Putamen (tissue), 1 donor: ENCODE measurements at places on chromosomes 1 and 21.

DNA sequence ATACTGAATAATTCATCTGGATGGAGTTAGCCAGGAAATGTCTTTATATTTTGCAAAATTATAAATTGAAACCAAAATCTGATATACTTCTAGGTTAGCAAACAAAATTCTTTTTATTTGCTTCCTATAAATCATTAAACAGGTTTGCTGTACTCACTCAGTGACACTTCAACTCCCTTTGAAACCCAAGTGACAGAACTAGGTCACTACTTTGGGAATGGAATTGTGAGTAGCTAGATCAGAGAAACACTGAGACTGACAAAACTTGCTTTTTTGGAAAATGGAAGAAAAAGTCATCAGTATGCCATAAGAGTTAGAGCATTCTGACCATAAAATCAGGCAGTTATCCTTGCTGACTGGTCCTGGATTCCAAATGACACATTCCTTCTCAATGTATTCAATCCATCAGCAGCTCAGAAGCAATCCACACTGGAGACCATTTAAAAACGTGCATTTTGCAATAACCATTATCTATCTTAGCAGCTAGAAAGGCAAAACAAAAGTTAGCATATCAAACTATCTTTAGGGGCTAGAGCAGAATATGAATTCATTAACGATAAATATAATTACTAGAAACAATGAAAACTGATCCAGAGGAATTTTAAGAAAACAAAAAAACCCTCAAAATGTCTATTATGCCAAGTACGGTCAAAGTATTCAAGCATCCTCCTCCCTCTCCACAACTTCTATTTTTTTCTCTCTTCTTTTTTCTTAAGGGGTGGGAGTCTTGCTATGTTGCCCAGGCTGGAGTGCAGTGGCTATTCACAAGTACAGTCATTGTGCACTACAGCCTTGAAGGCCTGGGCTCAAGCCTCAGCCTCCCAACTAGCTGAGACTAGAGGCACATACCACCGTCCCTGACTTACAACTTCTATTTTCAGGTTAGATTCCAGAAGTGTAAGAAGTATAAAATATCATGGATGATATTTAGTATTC, 60.1 kb downstream of the HNRNPR start:
- DNase-seq, result peak; percentile 37

GRCh38 chr1:176603696-176604095, 140.7 kb downstream of the PAPPA2 start:
- no peak for DNase-seq

GRCh38 chr1:61692155-61692800, 32.7 kb downstream of the TM2D1 start:
- DNase-seq, result no peak

- DNase-seq, result no peak
Observed at GRCh38 chr21:38863291-38863690, 57.6 kb downstream of the ETS2 start.

DNA sequence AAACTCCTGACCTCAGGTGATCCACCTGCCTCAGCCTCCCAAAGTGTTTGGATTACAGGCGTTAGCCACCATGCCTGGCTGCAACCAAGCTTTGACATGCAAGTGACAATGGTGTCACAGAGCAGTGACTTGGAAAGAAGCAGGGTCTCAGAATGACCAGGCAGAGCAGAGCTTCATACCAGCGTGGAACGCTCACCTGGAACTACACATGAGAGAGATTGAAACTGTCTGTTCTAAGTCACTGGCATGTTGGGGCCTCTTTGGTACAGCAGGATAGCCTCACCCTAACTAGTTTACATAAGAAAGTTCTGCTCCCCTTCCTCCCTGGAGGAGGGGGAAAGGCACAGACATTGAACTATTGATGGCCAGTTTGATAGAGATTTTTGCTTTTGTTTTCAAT, 47.5 kb upstream of the ITPKB start:
- DNase-seq, result no peak

- no peak for DNase-seq
Observed at GRCh38 chr1:186785503-186785902, 43.2 kb upstream of the PLA2G4A start.

DNA sequence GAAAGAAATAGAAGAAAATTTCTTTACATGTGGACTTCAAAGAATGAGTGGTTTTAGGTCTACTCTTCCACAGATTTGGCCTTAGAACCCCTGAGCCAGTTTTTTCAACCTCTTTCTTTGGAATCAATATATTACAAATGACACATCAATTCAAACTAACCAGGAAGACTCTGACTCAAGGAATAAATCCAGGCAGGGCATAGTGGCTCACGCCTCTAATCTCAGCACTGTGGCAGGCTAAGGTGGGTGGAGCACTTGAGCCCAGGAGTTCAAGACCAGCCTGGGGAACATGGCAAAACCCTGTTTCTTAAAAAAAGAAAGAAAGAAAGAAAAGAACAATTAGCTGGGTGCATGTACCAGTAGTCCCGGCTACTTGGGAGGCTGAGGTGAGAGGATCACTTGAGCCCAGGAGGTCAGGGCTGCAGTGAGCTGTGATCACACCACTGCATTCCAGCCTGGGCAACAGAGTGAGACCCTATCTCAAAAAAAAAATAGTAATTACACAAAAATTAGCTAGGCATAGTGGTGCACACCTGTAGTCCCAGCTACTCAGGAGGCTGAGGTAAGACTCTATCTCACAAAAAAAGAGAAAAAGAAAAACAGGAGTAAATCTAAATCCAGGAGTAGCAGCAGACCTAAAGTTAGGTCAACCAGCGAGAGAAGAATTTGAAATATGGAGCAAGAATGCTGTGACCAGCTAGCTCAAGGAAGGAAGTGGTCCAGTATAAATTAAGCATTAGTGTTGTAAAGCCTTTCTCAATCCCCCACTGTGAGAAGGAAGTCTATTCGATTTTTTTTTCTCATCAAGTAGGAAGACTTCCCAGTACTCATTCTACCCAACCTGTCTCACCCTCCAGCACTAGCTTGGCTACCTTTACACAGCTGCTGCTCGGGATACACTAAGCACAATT, 1.9 kb downstream of the SORT1 start:
- DNase-seq, result no peak

DNA sequence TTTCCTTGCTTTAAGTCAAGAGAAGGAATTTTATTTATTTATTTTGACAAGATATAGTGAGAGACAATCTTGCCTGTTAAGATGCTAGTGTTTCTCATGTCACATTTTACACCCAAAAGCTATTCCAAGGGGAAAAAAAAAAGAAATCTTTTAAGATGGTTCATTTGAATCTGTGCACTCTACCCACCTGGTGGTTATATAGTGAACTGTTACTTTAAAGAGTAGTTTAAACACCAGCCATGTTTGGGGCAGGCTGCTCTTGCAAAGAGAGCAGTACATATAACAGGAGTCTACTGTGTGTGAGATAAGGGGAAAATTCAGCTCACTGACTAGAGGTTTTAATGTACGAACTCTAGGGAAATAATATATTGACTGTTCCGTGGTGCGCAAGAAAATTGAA, 3.3 kb upstream of the ELAVL4 start:
- no peak for DNase-seq

DNA sequence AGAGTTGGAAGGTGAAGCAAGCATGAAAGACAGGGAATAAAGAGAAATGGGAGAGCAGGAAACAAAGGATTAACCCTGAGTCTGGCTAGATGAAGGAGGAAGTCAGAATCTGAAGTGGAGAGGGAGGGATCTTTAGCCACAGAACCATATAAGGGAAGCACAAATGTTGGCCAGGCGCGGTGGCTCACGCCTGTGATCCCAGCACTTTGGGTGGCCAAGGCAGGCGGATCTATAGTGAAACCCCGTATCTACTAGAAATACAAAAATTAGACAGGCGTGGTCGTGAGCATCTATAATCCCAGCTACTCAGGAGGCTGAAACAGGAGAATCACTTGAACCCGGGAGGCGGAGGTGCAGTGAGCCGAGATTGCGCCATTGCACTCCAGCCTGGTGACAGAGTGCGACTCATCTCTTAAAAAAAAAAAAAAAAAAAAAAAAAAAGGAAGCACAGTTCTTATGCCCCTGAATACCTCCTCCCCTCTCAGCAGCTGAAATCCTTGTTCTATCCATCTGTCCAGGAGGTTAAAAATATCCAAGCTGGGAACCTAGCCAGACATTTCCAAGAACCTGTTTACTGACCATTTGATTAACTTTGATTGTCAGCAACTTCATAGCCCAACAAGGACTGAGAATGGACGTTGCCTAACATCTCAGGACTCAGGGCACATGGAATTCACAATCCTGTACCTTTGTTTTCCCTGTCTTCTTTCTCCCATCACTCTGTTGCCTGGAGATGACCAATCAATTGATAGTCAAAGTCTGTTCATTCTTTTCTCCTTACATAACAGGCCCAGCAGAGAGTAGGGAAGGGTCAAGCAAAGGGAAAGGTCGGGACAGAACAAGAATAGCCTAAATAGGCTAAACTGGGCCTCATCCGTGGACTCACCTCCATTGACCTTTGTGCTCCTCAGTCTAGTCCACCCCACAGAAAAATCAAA, 10.6 kb downstream of the TXNIP start:
- DNase-seq, result no peak

DNA sequence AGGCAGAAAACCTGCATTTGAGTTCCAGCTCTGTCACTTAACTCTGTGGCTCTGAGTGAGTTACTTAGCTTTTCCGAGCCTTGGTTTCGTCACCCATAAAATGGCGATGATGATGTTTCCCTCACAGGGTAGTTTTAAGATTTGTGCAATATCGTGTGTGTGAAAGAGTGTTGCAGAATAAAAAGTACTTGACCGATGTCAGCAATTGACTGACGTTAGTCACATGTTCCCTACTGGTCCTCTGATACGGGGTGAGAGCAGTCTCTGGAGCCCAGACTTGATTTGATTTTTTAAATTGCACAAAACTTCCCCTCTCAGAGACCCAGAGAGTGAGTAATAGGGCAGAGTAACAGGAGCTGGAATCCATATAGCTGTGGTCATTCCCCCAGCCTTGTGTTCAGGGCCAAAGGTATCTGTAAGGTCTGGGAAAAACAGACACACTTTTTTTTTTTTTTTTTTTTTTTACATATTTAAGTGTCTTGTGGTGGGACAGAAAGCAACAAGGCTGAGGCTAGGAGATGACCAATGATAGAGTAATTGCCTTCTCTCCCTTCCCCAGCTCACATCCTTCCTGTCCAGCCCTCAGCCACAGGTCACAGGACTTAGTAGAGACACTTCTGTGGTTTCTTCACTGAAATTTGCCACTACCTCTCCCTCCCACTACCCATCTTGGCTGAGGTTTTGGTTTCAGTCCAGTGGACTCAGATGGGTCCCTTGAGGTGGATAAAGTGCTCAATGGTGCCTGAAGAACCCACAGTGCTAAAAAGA, 2.0 kb downstream of the FCER1G start:
- DNase-seq, result no peak

GRCh38 chr1:167629681-167630567, at the start of gene RCSD1:
RCSD1 (plus strand) TSS chr1:167630232; CDS start chr1:167630424, 192 bp downstream.
- no peak for DNase-seq

GRCh38 chr1:116502671-116503314, 68.0 kb downstream of the CD58 start:
- DNase-seq, result no peak

- no peak for DNase-seq
Observed at GRCh38 chr21:40683349-40683748, 163.6 kb downstream of the DSCAM start.

- DNase-seq, result no peak
Observed at GRCh38 chr1:247884797-247885413, 10.5 kb upstream of the OR2W3 start.

DNA sequence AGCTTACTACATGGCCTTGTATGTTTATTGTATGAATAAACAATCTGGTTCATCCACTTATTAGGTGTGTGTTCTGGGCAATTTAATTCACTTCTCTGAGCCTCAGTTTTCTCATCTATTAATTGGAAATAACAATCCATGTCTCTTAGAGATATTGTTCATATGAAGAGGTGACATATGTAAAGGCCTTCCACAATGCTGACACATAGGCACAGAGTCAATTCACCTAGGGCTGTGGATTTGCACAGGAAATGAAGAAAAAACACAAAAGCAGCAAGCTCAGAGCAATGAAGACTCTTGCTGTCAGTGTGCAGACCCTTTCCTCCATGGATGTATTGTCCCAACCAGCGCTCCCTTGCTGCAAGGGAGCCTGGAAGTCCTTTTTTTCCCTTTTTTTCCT, 195.2 kb upstream of the CAMK1G start:
- DNase-seq, result no peak

GRCh38 chr1:76577525-76578185, 289.6 kb upstream of the ST6GALNAC5 start:
- no peak for DNase-seq

GRCh38 chr1:204868340-204868700, 2.3 kb upstream of the NFASC start:
- DNase-seq, result peak; percentile 78

- no peak for DNase-seq
Observed at GRCh38 chr1:114695430-114696058, at the start of gene AMPD1. AMPD1 (minus strand) TSS chr1:114695546; CDS start chr1:114695471, 75 bp downstream.

GRCh38 chr1:2969845-2970291, 51.4 kb upstream of the ACTRT2 start:
- DNase-seq, result no peak

DNA sequence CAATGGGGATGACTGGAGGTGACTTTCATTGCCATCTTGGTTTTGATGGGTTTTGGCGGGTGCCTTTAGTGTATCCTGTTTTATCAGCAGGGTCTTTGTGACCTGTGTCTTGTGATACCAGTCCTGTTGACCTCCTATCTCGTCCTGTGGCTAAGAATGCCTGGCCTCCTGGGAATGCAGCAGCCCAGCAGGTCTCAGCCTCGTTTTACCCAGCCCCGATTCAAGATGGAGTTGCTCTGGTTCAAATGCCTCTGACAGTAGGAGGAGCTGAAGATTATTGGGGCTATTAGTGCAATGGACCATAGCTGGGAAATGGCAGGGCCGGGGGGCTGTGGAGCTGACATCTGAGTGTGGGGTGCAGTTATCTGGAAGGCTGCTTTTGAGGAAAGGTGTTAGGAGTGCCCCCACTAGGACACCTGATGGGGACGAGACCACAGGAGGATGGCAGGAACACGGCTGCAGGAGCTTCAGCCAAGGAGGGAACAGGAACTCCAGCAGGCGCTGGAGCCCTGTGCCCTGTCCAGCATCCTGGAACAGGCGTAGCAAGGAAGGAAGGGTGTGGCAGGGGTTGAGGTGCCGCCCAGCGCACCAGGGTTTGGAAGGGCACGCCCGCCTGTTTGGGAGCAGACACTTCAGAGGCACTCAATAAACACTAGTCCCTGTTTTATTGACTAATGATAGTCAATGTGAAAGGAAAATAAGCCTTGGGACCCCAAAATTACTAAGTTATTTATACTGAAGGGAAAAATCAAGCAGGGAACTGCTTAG, 15.3 kb upstream of the AGPAT3 start:
- no peak for DNase-seq
